Neural progenitor cell (in vitro differentiated cells): ENCODE measurements at places on chromosomes 4 and X.

GRCh38 chrX:137574784-137575293 lies 8.9 kb downstream of the ZIC3 start:
- peak; percentile 32 for DNase-seq

DNA sequence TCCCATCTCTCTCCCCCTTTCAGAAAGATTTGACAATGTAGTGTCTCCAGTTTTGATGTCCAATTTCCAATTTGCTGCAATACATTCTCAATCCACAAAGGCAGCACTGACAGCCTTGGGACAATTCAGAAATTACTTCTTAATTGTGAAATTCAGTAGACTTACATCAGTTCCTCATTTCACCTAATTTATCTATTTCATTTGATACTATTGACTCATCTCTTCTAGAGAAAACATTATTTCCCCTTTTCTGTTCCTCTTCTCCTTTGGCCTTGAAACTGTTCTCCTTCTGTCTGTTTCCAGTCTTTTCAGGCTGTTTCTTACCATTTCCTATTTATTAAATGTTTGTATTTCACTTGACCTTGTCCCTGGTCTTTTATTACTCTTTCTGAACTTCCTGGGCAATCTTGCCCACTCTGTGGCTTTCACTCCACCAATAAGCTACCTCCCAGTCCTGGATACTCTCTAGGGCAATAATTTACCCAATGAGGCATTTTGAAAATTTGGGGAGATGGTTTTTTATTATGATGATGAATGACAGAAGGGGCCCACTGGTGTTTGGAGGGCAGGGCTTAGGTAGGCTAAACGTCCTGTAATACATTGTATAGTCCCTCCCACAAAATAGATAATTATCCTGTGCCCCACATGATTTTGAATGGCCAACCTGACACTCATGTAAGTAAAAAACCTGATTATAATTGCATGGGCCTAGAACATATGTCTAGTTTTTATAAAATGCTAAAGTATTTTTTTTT lies 498.0 kb upstream of the BOD1L1 start:
- DNase-seq: no peak

- DNase-seq: peak; percentile 69
Observed at GRCh38 chr4:73446336-73446938, 10.4 kb downstream of the AFP start.

GRCh38 chr4:62402088-62402806 lies 1202.1 kb downstream of the ADGRL3 start:
- no peak for DNase-seq

- DNase-seq: no peak
Observed at GRCh38 chr4:181312066-181312465, 931.1 kb upstream of the TENM3 start.

DNA sequence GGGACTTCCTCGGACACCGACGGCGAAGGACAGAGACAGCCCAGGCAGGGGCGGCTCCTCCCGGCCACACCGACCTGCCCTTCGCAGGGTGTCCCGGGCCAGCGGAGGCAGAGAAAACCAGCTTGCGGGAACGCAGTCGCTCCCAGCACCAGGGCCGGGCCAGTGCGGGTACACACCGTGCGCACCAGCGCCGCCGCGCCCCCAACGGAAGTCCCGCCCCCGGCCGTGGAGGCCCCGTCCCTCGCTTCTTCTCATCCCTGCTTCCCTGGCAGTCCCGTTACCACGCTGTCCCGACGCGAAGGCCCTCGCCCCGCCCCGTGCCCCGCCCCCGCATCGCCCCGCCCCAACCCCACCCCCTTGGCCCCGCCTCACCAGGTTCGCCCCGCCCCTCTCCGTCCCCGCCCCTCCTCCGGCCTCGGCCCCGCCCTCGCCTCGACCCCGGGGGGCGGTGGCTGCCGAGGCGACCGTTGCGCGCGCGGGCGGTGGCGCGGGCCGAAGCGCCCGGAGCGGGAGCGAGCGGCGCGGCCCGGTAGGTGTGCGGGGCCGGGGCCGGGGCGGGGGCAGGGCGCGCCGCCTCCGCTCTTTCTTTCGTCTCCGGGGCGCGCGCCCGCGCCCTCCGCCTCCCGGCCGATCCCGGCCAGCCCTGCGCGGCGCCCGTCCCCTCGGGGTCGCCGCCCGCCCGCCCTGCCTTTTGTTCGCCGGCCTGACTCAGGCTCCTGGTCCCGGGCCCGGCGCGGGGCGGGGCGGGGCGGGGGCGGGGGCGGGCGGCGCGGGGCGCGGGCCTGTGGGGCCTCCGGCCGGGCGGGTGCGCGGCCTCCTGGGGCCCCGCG lies at the start of gene RGS12:
Gene RGS12, plus strand, starts transcription at position 451 of the 830 bp plus-strand sequence. CDS start 23,150 bp downstream, outside the sequence.
- peak; percentile 97 for DNase-seq

GRCh38 chr4:9938933-9939332 lies 82.4 kb downstream of the SLC2A9 start:
- no peak for DNase-seq

DNA sequence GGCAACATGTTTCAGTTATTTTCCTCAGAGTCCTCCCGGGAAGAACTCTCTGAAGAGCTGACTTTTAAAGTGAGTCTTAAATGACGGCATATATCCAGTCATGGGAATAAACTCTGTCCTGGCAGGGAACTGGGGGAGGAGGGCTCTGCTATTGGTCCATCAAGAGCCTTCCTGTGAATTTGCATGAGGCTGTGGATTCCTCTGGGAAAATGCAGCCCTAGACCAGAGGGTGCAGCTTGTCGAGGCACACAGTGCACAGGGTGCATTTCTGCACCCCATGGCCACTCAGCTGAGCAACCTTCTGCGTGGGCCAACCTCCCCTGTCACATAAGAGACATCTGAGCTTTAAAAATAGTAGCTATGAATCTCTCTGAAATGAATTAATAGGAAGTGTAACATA lies 360.0 kb downstream of the GALNTL6 start:
- DNase-seq: no peak

DNA sequence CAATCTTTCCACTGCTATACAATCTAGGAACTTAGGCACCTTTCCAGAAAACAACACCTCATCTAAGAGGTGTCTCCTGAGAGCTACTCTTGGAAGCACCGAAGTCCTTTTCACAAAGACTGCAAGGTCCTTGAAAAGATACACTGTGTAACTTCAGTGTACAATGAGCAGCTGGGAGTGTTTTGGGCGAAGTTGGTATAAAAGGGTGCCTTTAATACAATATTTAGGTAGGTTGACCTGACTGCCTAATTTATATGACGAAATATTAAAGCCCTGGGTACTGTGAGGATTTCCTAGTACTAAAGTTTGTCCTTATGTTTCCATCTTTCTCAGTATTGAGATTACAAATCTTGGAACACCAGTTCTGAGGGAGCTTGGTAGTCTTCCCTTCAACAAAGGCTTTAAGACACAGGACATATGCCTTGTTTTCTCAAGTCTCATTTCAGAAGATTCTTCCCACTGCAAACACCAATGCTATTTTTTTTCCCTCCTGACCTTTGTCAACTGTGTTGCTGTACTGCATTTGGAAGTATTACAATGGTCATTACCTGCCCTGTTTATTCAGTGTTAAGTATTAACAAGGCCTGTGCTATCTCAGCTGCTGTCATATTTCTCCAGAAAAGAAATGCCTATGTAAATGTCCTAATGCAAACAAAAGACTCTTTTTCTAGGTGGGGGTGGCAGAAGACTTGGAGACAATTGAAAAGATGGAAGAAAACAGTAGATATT lies 134.2 kb downstream of the MAML3 start:
- no peak for DNase-seq

- no peak for DNase-seq
Observed at GRCh38 chr4:912548-913279, 19.4 kb downstream of the GAK start.

DNA sequence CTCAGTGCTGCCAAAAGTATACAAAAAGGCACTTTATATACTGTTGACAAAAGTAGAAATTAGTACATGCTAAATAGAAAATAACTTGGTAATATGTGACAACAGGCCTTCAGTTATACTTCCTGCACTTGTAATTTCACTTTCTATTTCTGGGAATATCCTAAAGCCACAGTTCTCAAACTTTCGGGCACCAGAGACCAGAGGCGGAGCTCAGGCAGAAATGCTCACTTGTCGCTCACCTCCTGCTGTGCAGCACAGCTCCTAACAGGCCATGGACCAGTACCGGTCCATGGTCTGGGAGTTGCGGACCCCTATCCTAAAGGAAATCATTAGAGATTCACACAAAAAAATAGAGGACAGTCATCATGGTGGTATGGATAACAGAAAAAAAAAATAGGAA lies 25.7 kb downstream of the ACSL4 start:
- no peak for DNase-seq

DNA sequence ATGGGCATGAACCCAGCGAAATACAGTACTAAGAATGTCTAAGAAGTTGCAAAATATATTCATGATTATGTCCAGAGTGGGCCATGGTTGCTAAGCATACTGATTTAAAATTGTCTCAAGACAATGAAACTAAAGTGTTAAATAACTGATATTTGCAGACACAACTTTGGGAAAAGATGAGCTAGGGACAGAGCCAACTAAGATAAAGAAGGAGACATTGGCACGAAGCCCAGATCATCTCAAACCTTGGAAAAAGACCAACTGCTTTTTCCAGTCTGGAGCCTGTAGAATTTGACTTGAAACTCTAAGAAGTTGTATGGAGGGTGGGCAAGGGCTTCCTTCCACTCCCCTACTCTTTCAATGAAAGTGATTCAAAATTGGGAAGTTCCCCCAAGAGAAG lies 108.5 kb upstream of the GLRA2 start:
- DNase-seq: no peak

GRCh38 chr4:77473509-77473908 lies 132.1 kb upstream of the CXCL13 start:
- peak; percentile 37 for DNase-seq

- no peak for DNase-seq
Observed at GRCh38 chr4:123817025-123817688, 420.6 kb downstream of the SPRY1 start.

GRCh38 chr4:101040776-101041175 lies 306.6 kb downstream of the PPP3CA start:
- no peak for DNase-seq

GRCh38 chrX:7149411-7149810 lies 1.5 kb upstream of the PUDP start:
- no peak for DNase-seq

DNA sequence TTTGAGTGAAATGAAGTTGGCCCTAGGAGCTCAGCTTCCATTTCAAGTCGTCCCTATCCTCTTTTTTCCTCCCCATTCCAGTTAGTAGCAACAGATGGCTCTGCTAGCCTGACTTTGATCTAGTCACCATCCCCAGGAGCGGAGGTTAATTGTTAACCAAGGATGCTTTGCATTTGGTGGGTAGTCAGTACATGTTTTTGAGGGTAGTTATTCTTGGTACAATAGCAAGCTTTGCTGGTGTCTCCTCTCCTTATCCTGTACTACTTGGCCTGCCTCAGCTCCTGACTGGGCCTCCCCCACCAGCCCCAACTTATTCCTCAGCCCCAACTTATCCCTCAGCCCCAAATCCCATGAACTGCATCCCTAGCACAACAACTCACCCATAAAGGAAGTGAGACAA lies 14.8 kb upstream of the RTL5 start:
- DNase-seq: no peak

DNA sequence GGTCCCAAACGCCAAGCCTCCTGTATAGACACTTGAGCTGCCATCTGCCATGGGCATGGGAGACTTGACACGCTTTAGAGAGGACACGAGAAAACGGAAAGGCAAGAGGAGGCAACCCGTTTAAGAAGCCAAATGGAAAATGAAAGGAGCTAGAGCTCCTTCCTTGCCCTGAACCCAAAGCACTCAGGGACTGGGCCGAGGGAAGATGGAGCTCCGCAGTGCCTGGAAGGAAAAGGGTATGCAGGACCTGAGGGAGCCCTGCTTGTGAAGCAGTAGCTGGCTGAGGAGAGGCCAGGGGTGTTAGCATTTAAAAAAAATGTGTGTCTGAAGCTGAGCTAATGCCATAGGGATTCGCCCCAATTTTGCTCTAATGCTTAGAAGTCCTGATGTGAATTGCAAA lies 15.1 kb downstream of the MCF2 start:
- no peak for DNase-seq

GRCh38 chr4:150217192-150217591 lies 138.9 kb downstream of the DCLK2 start:
- DNase-seq: peak; percentile 68

DNA sequence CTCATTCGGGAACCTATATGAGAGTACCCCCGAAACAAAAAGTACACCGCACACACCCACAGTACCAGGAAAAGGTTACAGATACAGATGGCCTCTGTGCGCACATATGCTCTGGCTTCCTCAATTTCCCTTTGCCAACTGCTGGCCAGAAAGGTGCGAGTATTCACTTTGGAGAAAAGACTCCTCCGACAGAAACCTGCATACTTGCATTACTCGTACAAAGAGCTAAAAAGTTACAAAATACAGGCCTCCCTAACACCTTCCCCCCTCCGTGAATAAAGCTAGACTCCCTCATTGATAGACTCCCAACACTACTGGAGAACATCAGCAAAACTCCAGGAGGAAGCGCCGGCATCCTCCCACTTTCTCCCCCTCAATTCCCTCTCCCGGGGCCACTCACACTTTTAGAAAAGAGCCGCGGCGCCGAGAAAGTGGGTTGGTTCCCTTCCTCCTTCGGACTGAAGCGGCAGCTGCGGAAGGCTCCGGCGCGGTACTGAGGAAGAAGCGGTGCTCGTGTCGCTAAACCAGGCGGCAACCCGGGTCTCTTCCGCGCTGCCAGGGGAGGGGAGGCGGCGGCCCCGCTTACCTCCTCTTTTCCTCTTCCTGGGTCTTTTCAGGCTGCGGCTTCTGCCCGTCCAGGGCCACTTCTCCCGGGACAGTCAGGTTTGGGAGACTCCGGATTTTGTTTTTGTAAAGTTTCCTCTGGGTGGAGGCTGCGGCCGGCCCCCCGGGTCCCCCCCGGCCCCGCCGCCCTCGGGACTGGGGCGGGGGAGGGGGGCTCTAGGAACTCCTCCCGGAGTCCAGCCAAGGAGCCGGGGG lies 1.1 kb downstream of the FBXW7 start:
- peak; percentile 61 for DNase-seq

DNA sequence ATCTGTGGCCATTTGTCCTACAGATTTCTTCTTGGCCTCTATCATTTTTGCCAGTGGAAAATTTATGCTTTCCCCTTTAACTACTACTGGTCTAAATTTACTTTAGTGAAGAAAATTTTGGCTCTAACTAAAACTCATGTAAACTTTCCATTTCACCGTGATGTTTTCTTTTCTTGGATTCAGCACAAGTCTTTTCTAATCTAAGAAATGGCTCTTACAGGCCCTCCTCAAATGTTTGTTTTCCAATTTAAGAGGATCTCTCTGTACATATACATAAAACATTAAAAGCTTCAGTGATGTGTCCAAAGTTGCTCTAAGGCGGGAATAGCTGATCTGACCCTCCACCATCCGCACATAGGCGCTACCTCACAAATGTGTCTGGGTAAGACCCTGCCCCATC lies 68.1 kb downstream of the MAML3 start:
- DNase-seq: no peak
